ENCODE measurements at places on chromosomes 1 and 21.
A peak's percentile ranks its signal among the peaks of the same experiment; 100 is the strongest.

DNA sequence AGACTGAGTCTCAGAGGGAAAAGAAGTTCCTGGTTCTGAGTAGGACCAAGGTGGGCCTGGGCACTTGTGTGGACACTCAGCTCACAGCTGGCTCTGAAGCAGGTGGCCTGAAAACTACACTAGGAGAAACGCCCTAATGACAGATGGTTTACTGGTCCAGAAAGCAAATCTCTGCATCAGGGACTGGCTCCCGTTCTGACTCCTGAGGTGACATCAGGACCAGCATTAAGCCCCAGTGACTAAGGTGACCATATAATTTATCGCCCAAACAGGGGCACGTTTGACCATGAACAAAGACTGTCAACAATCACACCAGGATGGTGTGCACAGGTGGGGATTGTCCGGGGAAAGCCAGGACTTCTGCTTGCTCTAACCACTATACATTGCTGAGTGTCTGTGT, 12.2 kb upstream of the CD34 start:
- no peak for DNase-seq

DNA sequence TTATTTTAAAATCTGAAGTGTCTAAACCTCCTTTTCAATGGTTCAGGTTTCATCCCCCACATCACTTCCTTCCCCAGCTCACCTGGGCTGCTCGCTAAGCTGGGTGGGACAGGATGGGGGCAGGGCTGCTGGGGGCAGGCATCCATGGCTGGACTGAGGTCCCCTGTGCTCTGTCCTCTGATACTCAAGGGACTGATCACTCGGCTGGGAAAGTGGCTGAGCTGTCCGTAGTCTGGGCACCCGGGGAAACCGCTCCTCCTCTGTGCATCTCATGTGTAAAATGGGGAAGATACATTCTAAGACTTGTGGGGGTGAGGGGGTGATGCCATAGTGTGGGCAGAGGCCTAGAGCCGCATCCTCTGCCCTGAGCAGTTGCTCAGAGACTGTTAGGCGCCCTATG, 411.2 kb downstream of the MATN1 start:
- no peak for DNase-seq

DNA sequence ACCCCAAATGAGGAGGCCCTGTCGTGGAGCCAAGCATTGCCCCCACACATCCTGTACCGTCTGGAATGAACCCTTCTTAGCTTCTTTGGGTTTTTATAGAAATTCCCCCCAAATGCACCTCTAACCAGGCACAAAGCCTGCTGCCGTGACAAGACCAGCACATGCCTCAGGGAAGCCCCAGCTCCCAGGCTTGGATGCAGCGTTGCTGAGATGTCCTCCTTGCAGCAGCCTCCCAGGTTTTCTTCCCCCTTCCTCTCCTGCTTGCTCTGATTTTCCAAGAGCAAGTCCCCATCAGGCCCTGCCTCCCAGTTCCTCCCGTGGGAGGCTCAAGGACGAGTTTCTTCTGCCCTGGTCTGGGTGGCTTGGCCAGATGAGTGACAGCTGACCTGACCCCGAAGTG, 119.0 kb upstream of the VAMP3 start:
- DNase-seq, result no peak

DNA sequence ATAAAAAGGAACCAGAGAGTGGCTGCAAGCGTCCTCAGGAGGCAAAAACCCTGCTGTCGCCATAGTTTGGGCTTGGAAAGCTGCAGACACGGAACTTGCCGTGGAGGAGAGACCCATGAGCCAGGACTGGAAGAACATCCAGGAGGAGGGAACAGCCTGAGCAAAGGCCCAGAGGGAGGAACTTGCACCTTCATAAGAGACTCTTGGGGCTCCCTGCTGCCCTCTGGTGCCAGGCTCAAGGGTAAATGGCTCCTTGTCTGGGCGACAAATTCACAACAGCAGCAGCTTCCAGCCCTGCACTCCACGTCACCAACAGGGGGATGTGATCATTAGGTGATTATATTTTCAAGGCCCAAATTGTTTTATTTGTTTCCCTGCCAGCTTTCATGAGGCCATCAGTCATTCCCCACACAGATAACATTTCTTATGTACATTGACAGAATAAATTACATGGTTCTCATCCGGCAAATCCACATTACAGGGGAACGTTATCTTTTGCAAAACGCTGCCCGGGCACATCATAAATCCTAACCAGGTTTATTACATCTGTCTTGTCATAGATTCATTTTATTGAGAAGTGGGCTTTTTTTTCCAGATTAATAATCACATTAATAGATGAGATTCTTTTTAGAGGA, 143.0 kb upstream of the GRIK3 start:
- DNase-seq, result no peak

- DNase-seq, result no peak
Measured at GRCh38 chr1:163928651-163929050, 606.9 kb downstream of the NUF2 start.

DNA sequence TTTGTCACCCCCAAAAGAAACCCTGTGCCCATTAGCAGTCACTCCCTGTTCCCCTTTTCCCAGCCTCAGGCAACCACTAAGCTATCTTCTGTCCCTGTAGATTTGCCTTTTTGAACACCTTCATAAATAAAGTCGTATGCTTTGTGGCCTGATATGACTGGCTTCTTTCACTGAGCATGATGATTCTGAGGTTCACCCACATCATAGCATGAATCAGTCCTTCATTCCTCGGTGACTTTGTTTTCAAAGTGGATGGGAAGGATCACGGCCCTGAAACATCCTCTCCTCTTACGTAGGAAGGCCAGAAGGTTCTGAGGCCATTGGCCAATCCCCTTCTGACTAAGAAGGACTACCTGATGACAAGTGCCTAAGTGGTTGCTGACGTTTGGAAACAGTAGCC, 39.1 kb downstream of the NIPAL3 start:
- DNase-seq, result no peak

DNA sequence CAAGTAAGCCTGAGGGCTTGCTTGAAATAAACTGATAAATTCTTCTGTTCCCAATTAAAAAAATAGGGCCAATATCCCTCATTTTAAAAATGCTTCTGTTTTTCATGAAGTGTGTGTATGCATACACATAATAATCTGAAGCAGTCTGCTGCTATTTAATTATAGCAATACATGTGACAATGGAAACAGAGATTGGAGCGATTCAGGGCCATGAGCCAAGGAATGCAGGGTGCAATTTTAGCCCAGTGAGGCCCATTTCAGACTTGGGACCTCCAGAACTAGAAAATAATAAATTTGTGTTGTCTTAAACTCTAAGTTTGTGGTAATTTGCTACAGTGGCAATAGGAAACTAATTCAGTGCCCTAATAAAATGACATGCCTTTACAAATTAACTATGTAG, 264.9 kb downstream of the LTN1 start:
- no peak for DNase-seq

GRCh38 chr1:105294838-105295237, 1545.1 kb downstream of the AMY1C start:
- DNase-seq, result no peak

- DNase-seq, result no peak
Measured at GRCh38 chr1:161840363-161840762, 74.2 kb downstream of the ATF6 start.

GRCh38 chr1:161185282-161185682, 8.0 kb upstream of the B4GALT3 start:
- peak; percentile 59 for DNase-seq

GRCh38 chr1:180837020-180837419, 75.7 kb upstream of the KIAA1614 start:
- peak; percentile 46 for DNase-seq

DNA sequence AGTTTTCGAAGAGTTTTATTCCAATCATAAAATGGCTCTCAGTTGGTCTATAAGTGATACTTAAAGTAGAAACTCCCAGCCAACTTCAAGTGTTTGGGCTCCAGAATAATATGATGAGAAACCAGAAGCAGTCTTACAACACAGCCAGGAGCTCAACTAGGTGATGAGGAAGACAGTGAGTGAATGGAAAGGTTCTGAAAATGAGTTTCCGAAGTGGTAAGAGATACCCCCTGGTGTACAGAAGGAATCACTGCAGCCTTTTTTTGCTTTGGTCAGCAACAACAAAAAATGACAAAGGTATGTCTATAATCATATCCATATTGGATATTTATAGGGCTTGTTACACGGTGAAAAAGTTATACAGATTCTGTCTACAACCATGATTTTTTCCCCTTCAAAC, 16.5 kb downstream of the KRTAP19-1 start:
- no peak for DNase-seq

DNA sequence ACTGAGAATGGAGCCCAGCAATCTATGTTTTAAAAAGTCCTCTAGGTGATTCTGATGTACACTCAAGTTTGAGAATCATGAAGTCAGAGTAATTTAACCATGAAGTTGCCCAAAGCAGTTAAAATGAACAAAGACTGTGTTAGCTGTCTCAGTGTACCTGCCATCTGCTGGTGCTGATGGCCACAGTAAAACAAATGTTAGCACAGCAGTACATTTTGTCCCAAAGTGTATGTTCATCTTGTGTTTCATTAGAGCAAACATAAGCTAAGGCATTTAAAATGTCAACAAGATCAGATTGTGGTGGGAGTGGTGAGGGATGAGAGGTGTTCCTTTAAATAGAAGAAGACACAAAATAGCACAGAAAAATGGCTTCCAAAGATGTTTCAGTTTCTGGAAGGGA, 31.1 kb downstream of the FYB2 start:
- DNase-seq, result no peak

GRCh38 chr1:223730479-223731132, 18.3 kb downstream of the CAPN2 start:
- DNase-seq, result no peak

DNA sequence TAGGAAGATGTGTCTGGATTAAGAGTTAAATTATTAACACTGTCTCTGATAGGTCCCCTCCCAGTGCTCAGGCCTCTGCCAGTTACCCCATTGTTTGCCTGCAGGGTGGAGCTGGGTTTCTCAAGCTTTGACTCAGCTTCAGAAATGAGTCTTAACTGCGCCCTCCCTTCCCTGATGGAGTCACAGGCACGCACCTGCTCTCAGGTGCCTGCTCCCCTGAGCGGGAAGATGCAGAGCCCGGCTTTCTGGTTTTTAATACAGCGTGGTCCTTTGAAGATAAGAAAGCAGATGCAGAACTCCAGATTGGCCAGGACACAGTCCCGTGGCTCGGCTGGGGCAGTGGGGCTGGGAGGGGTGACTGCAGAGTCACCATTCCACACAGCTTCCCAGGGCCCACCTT, 3.2 kb upstream of the SPRR4 start:
- no peak for DNase-seq

GRCh38 chr1:225767634-225768540, 9.7 kb upstream of the SRP9 start:
- no peak for DNase-seq

DNA sequence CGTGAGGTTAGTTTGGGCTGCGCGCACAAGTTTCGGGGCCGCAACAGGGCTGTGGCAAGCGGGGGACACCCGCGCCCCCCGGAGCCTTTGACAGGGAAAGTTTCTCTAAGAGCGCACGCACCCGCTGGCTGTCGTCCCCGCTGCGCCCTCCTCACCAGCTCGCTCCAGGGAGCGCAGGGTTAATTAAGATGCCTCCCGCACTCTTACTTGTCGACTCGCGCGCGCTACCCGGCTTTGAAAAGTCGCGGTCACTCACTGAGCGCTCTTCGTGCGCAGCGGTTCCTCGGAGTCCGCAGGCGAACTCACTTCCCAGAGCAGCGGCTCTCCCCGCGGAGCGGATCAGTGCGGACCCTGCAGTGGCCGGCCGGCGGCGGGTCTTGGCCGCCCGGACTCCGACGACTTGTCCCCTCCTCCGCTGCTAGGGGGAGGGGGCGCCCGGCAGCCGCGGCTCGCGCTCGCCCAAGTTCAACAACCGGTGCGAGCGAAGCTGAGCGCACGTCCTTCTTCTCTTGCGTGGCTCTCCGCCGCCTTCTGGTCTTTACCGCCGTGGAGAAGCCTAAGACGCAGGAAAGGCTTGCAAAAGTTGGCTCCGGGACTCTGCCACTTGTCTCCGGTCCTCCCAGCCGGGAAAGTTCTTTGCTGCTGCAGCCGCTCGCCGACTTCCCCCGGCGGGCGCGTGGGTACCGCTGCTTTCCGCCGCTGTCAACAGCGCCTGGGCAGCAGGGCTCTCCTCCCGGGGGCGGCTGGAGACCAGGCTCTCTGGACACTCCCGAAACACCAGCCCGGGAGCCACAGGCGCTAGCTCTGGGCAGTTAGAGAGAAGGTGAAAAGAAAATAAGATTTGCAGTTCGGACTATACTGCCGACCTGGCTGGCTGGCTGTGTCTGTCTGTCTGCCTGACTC, 506 bp downstream of the JUN start:
- DNase-seq, result peak; percentile 38

DNA sequence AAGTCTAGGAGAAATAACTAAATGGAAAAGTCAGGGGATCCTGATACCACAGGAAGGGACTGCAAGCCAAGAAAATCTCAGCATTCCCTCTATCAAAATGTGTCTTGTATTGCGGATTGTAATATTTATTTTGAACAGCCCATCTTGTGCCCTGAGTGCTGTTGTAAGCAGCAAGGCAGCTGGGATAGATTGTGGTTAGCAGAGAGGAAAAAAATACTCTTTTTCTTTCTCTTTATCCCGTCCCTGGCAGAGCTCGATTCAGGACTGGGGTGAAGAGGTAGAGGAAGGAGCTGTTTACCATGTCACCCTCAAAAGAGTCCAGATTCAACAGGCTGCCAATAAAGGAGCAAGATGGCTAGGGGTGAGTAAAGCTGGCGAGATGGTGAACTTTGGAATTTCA, 1.2 kb downstream of the RGL1 start:
- no peak for DNase-seq

DNA sequence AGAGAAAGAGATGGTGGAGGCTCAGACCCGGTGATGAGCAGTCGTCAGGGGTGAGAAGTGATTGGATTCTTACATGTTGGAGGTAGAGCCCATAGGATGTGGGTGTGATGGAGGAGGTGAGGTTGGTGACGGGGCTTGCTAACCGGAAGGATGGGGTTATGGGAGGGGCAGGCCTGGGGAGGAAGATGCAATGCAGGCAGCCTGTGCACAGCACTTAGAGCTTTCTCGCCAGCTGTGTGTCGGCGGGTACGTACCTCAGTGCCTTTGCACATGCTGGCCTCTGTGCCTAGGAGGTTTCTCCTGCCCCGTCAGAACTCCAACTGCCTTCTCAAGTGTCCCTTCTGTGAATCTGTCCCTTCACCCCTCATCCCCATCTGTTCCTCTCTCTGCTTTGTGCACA, 2.9 kb upstream of the BSND start:
- no peak for DNase-seq

GRCh38 chr1:163321311-163322305, at the start of gene NUF2:
Gene NUF2 (plus strand): TSS chr1:163321954. CDS start chr1:163326052, 4,098 bp downstream.
- peak; percentile 96 for DNase-seq

GRCh38 chr1:221925947-221926346, 184.1 kb upstream of the DUSP10 start:
- no peak for DNase-seq

DNA sequence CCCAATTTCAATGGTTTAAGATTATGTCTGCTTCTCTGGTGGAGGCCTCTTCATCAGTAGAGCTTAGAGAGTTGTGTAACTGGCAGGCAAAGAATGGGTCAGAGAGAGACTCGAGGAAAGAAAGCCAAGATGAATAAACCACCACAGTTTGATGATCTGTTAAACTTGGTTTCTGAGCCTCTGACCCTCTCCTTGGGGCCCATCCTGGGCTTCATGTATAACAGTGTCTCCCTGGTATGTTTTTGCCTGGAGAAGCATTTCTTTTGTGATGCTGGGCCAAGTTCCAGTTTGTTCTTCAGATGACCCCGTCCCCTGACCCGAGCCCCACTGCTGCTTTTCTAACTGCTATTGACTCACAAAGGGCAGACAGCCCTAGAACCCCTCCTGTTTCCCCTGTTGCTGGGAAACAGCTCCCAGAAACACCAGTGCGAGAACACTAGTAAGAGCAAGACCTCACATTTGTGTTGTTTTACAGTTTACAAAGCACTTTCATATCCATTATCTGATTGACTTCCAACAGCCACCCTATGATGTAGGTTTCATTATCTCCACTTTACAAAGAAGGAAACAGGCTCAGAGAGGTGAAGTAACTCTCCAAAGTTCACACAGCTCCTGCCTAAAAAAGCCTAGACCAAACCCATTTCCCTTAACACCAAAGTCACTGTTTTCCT, 9.0 kb downstream of the CD2 start:
- no peak for DNase-seq

Measured in hippocampal formation (tissue), 2 donors.